HS-5 (cell line): ENCODE measurements at places on chromosomes 4 and X.

DNA sequence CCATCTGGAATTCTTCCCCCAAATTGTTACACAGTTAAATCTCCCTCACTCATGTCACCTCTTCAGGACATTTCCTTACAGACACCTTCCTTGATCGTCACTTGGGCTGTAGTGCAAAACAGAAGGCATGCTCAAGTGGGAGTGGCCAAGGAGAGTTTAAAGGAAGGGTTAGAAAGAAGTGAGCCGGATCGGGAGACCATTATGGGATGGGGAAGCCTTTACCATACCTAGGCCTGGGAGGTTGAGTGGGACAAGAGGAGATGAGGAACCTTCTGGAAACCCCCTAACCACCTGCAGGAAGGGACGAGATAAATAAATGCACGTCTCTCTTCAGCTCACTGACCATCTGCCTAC lies 102.7 kb downstream of the UCHL1 start:
- DNase-seq: no peak

DNA sequence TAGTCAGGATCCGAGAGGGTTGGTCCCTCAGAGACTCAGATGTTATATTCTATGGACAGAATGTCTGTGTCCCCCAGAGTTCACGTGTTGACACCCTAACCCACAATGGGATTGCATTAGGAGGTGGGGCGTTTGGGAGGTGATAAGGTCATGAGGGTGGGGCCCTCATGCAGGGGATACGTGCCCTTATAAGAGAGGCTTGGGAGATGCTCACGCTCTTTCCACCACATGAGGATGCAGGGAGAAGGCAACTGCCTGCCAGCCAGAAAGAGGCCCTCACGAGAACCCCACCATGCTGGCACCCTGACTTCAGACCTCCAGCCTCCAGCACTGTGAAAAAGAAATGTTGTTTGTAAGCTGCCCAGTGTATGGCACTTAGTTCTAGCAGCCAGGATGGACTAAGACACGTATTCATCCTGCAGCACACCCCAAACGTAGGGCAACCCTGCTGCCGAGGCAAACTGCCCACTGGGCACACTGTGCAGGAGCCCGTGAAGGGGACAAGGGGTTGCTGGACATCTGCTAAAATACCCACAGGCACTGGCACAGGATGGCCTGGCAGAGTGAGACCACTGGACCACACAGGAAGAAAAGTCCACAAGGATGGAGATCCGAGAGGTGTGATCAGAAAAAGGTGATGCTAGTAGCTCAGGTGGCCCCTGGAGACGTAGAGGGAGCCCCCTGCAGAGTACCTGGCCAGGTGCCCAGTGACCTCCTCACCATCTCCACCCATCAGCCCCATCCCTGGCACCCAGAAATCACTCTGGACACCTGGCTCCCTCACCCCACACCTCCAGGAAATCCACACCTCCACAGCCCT lies 62.7 kb downstream of the HTRA3 start:
- DNase-seq: no peak

DNA sequence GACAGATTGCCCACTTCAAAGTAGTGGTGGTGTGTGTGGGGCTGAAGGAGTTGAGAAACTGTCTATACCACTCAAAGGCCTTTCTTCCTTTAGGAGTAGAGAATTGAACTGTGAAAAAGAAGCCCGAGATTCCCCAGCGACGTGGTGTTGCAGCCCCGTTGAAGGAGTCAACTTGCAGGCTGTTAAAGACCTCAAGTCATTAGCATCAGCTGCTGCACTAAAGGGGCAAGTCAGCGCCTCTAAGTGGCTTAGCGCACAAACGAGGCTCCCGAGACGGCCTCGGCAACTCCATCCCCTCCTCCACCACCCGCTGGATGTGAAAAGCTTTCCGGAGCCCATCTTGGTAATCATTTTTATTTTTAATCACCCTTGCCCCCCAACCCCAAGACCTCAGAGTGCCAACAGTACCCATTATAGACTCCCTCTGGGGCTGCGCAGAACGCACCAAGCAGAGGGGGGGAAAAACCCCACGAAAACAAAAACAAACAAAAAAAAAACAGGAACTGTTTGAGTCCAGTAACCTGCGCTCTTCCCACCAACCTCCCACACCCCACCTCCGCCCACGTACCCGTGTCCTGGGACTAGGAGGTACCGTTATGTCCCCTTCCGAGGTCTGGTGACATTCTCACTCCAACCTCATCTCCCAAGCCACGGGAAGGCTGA lies 913 bp upstream of the PRDM8 start:
- no peak for DNase-seq

- DNase-seq: no peak
Measured at GRCh38 chrX:69324851-69325250, 159.6 kb upstream of the PJA1 start.

DNA sequence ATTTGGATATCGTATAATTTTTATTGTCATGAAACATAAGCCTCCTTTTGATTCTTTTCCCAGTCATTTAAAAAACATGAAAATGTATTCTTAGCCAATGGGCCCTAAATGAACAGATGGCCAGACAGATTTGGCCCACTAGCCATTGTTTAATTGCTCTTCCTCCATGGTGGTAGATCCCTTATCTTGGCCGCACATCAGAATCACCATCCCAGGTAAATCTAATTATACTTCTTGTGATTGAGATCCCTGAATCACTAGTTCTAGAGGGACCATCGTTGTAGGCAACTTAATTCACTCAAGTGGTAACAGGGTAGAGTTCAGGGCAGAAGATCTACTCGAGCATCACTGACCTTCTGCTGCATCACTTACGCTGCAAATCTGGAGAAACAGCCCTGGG lies 24.1 kb upstream of the VCX3A start:
- no peak for DNase-seq

DNA sequence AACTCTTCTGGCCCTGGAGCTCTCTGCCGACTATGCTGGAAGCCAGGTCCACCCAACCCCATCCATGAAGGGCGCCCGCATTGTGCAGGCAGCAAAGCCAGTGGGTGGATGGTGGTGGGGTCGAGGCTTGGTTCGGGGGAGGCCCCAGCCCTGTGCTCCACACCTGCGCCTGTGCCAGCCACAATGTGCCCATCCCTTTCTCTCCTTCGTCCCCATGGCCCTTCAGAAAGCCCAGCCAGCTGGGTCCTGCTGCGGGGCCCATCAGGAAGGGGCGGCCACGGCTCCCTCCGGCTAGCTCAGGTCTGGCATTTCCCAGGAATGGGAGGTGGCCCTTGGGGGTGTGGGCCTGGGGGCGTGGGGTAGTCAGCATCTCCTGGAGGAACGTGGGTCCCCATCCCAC lies 91.6 kb downstream of the HMX1 start:
- no peak for DNase-seq

DNA sequence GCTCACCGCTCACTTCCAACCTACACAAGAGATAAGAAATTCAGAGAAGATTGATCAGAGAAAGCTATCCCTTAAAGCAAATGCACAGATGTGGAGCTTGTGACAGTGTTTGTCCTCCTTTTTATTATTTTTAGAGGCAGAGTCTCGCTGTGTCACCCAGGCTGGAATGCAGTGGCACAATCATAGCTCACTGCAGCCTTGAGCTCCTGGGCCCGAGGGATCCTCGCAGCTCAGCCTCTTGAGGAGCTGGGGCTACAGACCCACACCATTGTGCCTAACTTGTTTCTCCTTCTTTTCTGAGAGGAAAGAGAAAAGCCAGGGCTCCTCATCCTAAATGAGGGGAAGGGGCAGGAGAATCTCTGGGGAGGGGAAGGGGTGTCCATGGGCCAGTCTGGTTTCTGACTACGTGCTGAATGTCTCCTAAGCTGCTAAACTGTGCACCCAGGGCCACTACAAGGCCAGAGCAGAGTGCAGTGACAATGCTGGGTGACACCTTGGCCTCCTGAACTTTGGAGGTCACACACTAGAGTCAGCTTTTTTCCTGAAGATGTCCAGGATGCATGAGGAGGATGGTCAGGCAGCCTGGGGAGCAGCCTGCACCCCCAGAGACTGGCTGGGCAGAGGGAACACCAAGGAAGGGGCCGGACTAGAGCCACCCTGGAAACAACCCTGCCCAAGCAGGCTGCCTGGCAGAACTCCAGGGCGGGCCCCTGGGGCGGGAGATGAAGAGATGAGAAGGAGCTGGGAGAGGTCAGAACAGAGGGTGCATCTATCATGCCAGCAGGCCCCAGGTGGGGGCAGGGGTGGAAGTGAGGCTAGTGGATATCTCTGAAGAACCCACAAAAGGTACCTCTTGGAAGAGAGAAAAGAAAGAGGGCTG lies 55.5 kb upstream of the PROM1 start:
- no peak for DNase-seq

GRCh38 chr4:36141186-36141585 lies 103.1 kb downstream of the ARAP2 start:
- no peak for DNase-seq

DNA sequence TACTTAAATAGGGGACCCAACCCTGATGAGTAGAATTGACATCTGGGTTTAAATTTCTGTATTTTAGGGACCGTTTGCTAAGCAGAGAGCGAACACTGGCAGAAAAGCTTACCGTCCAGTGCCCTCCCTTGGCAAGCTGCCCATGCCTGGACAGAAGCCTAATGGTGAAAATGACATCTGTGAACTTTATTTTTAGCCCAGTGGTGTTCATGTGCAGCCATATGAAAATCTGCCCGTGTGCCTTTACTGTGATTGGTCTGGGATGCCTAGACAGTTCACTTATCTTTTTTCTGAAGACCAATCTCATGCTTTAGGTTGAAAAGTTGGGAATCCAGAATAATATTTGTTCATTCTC lies 1.1 kb downstream of the STBD1 start:
- DNase-seq: no peak

DNA sequence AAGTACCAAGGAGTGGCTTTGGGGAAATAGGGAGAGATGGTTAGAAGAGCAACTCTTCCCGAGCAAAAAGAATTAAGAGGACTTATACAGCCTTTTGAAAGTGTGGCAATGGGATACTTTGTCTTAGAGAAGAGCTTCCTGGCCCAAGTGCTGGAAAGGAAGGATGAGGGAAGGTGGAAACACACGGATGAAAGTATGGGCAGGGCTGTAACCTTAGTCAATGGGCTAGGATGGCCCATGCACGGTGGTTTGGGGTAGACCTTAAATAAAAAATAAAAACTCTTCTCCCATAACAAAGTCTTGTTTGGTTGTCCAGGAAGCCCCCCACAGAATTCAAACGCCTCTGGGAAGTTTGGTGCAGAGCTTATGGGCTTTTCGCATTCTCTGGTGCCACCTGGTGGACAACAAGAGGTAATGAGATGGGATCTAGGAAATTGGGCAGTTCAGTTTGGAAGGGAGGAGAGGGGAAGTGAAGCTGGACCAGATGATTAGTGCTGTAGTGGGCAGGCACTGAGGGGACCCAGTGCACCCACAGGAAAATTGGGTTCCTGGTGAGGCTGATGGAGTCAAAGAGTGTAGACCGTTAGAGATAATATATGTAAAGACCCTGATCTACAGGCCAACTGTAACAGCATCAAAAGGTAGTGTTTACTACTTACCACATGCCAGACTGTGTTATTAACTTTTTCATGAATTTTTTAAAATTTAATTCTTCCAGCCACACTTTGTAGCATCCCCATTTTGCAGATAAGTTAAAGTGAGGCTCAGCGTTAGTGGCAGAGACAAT lies 13.8 kb upstream of the ENOX2 start:
- no peak for DNase-seq

- DNase-seq: no peak
Measured at GRCh38 chr4:98570151-98570797, 88.1 kb downstream of the TSPAN5 start.

DNA sequence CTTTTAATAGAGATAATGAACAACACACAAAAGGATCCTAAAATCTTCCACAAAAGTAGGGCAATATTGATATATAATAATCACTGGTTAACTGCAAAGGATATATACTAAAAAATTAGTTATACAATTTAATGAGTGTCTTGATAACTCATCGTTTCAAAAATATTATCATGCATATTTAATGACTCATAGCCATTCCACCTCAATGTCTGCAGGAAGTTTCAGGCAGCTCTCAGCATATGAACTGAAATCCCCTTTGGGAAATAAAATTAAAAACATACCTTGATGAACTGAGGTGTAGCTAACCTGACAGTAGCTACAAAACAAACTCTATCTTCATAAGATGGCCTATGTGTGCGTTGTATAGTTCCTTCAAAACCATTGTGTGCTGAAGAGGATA lies 62.9 kb downstream of the TMEM165 start:
- DNase-seq: no peak

DNA sequence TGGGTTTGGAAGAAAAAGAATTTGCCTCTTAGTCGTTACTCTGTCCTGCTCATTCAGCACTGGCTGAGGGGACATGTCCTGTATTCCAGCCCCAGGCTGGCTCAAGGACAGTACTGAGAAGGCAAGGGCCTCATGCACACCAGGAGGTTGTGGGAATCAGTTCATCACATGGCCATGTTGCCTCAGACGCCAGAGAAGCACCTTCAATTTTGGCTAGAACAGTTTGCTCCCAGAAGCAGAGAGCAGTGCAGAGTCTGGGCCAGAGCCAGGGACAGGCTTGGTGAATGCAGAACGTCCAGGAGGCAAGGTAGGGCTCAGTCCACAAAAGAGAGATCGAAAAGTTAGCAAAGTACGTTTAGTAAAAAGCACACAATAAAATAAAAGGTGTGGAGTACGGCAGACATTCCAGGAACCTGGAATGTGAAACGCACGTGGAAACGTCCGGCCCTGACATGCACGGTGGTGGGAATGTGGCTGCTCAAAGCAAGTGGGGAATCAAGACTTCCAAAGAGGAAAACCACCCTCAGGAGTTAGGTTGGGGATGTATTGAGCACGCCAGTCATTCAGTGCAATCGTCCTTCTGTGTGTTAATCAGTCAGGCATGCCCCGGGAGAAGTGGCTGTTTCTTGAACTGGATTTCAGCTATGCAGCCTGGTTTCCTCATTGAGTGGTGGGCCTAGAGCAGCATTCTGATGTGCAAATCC lies 1.2 kb upstream of the SLC2A9 start:
- no peak for DNase-seq

DNA sequence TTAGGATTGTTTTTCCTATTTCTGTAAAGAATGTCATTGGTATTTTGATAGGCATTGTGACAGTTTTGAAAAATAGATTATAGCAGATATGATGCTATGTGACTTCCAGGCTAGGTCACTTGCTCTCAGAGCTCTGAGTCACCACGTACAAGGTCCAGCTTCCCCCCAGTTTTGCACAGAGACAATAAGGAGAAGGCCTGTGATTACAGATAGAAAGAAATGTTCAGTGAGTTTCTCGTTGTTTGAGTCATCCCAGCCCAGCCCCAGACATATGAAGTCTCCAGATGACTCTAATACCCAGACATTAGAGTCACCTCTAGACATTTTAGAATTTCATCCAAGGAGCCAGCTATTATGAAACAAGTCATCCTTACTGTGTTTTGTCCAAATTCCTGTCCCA lies 57.2 kb downstream of the MFAP3L start:
- DNase-seq: peak; percentile 73

- no peak for DNase-seq
Measured at GRCh38 chr4:180947425-180947824, 1295.8 kb upstream of the TENM3 start.

- no peak for DNase-seq
Measured at GRCh38 chrX:38935561-38935960, 134.3 kb downstream of the MID1IP1 start.

- DNase-seq: no peak
Measured at GRCh38 chrX:139930401-139930800, 2.5 kb downstream of the ATP11C start.

DNA sequence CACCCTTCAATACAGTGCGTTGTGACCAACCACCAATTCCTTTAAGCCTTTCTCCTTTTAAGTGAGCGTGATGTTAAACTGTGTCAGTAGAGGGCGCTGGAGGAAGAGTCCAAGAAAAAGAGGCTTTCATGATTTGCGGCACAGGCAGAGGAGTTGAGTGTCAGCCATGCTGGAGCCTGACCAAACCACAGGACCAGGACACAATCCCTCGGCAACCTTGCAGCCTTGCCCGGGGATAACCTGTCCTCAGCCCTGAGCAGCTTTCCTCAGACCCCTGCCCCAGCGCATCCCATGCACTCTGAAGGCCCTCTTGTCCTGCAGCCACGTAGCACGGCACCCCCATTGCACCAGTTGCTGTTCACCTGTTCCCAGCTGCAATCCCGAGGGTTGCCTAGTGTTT lies 53.5 kb upstream of the SMIM31 start:
- DNase-seq: no peak
